ENCODE measurements at places on chromosomes 7 and 10.
A peak's percentile ranks its signal among the peaks of the same experiment; 100 is the strongest.

DNA sequence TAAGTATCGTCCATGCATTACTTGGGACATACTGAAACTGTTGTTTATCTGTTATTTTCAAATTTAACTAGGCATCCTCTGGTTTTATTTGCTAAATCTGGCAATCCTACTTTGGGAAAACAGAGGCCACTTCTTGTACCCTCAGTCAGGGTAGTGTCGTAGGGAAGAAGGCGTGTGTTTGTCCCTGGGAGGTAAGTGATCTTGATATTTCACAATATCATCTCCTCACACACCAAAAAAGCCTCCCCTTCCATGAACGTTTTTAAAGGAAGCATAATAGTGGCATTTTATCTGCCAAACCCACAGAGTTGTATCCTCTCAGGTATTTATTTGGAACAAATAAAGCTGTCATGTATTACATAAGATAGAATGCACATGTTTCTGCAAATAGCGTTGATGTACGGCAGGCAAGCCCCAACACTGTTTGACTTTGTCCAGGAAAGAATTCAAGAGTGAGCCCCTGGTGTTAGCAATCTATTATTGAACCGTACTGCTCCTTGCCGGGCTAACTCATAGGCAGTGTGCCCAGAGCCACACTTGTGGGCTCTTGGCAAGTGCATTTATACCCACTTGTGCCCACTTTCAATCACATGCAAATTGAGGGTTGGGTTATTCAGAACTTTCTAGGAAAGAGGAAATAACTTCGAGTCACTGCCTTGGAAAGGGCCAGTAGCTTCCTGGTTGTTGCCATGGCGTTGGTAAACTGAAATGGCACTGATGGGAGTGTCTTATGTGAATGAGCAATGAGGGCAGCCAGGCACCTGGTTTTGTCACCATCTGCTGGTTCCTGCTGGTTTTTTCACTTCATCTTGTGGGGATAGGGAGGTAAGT lies 266.0 kb downstream of the USP6NL start:
- DNase-seq: no peak

DNA sequence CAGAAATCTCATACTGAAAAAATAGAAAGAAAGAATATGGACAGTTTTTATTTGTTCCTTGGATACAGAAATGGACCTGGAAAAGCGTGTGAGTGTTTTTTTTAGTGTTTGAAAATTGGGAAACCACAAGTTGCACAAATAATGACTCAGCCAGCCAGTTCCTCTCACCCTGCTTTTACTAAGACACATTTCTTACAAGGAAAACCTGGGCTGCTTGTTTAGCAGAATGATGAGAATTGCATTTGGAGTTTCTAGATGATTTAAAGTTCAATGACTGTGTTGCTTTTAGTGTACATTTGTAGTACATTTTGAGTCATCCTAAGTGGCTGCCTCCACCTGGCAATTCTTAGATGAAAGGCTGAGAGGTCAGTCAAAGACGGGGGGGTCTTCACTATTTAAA lies 218.7 kb downstream of the ABCA13 start:
- DNase-seq: no peak

- no peak for DNase-seq
Measured at GRCh38 chr7:42692621-42693020, 219.2 kb downstream of the C7orf25 start.

DNA sequence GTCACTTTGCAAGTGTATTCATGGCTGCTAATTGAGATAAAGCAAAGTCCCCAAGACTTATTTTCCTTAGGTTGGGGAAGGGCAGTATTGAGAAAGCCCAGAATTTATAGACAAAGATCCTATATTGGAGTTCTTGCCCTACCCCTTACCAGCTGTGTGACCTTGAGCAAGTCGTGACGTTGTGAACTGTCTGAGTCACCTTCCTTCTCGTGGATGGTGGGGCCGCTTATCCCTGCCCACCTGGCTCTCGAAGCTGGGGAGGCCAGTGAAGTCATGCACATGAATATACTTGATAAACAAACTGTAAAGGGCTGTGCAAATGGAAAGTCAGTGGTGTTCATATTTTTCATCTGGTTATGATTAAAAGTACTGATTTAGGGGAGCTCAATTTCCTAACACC lies 127.4 kb downstream of the TACC2 start:
- no peak for DNase-seq

DNA sequence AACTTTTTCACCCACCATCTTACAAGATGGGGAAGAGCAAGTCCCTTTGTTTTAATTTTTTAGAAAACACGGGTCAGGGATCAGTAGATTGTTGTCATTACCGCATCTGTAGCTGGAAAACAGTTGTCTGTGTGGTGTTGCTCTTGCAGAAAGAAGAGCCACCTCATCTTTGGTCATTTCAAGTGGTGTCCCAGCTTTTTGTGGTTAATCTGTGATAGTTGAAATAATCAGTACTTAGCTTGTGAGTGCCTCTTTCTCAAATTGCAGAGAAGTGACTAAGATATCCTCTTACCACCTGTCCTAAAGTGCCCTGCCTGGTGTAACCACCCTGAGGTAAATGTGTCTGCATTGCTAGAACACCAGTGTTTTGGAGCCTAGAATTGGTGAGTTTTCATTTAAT lies 5.5 kb downstream of the PRPF18 start:
- no peak for DNase-seq

- no peak for DNase-seq
Measured at GRCh38 chr7:129990403-129991192, 37.8 kb upstream of the UBE2H start.

- no peak for DNase-seq
Measured at GRCh38 chr10:120300513-120300912, 156.5 kb upstream of the PLPP4 start.

GRCh38 chr10:92124616-92125143 lies 166.2 kb downstream of the CPEB3 start:
- no peak for DNase-seq

- no peak for DNase-seq
Measured at GRCh38 chr10:17882557-17882956, 69.2 kb upstream of the SLC39A12 start.

DNA sequence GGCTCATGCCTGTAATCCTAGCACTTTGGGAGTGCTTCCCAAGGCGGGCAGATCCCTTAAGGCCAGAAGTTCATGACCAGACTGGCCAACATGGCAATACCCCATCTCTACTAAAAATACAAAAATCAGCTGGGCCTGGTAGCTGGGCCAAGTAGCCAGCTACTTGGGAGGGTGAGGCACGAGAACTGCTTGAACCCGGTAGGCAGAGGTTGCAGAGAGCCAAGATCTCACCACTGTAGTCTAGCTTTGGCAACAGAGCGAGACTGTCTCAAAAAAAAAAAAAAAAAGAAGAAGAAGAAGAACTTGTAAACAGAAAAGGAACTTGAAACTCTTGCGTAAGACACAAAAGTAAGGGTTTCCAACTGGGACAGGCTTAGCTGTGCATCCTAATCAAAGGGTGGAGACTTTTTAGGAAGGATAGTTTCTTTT lies 5.6 kb upstream of the IFIT2 start:
- DNase-seq: no peak

GRCh38 chr10:92789067-92789466 lies 59.3 kb upstream of the EXOC6 start:
- DNase-seq: no peak

DNA sequence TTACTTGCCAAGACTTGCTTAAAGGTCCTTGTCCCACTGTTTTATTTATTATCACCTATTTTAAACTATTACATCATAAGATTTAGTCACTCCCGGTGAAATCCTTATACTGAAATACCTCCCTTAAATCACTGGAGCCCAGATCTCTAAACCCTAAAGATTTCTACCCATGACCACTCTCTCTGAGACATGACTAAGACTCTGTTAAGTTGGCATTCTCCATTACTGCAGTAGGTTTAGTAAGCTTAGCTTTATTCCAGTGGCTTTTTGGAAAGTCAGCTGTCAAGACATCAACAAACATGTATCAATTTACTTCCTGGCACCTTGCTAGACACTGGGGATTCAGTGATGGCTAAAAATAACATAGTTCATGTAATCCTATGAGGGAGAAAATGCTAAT lies 874.2 kb downstream of the KCNMA1 start:
- no peak for DNase-seq

GRCh38 chr7:1421020-1421790 lies 38.1 kb downstream of the MICALL2 start:
- DNase-seq: no peak

DNA sequence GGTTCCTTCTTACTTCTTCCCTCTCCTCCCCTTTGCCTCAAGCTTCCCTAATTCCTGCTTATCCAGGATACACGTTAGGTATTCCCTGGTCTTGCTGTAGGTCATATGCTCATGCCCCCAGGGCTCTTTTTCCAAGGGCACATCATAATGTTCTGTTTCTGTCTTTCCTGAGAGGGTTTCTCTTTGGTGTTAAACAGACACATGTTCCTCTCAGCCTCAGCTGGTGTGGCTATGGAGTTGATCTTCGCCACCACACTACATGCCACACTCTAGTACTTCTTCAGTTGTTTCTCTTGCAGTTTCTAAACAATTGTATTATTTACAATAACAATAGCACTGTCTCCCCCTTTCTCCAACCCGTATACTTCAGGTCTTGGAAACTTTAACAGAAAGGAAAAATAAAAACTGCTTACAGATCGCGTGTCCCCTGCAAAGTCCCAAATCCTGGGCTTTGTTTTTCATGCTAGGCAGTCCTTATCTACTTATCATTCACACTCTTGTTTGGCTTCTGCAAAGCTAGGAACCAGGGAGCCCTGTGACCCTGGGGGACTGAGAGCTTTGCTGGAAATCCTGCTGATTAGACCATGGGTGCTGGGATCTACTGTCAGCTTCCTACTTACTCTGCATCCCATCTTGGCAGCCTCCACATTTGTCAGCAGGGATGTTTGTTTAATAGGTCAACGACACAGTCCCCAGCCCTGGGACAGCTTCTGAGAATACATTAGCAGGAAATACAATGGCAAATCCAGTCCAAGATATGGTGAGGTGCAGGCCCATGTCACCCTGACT lies 193.9 kb upstream of the BMPER start:
- no peak for DNase-seq

- DNase-seq: no peak
Measured at GRCh38 chr7:92778972-92779371, 57.4 kb downstream of the CDK6 start.

DNA sequence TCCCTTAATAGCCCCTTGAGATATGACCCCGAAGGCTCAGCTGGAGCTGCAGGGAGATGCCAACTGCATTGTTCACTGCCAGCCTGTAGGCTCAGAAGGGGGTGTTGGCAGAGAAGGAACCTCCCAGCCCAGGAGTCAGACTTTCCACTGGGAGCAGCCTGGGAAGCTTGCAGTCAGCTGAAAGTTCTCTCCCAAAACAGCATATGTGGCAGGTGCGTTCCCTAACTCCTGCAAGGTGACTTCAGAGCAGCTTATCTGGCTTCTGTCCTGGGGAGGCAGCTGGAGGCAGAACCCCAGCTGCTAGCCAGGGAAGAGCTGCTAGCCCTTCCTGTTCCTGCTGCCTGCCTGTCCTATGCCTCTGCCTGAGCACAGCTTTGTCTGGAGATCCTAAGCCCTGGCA lies 8.1 kb downstream of the SFTPA2 start:
- DNase-seq: no peak

GRCh38 chr7:27709137-27710075 lies 30.6 kb upstream of the TAX1BP1 start:
- no peak for DNase-seq

- DNase-seq: no peak
Measured at GRCh38 chr7:104264285-104264684, 56.5 kb upstream of the ORC5 start.

DNA sequence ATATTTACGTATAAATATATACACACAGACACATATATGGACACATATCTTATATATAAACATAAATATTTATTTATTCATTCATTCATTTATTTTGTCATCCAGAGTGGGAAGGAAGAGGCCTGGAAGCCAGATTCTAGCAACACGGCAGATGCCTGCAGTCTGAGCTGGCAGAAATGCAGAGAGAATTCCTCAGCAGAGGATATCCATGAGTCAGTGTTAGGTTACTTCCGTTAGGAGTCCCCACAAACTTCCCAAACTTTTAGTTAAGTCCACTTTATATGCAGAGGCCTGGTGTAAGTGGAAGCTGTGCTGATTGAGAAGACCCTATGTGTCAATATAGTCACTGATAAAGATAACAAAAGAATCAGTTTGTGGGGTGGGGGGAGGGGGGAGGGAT lies 89.6 kb downstream of the PPP1R17 start:
- no peak for DNase-seq

DNA sequence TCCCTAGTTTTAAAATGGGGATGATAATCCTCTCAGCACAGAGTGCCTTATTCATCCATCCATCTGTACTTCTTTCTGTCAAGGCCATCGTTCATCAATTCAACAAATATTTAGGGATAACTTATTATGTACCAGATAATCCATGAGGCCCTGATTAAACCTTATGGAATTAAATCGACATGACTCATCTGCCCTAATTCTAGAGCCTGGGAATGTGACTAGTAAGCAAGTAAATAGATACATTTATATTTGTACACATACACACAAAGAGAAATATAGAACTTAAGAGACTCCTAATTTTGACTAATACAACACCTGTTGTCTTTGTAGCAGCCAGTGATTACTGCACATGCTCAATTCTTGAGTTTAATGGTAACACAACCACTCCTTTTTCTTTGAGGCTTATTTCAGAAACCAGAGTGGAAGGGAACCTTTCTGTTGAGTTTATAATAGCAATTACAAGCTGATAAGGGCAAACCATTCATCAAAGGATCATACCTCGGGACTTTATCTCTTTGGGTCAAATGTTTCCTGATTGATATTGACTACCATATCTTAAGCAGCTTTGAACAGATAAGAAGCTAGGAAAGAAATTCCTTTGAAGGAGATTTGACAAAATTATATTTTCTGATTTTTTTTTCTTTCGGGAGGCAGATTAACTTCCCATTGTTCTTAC lies 122.7 kb downstream of the ARID5B start:
- DNase-seq: no peak

DNA sequence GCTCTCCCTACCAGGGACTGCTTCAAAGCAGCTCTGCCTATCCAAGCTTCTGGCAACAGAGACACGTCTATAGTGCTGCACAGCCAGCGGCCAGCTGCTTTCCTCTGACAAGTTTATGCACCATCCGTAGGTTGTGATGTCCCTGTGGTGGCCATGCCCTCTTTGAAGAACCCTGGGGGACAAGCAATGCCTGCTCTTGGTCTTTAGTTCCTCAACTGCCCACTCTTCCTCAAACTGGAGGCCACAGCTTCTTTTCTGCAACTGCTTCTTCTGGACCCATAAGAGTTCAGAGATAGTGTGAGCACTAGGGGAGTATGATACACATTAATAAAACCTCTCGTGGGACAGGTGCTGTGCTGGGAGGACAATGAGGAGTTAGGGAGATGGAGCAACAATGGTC lies 164.9 kb downstream of the ELMO1 start:
- no peak for DNase-seq

GRCh38 chr7:151085691-151086620 lies at the start of gene AGAP3:
AGAP3 (plus strand) TSS chr7:151086475; CDS start chr7:151086742, 267 bp downstream.
- DNase-seq: peak; percentile 66
